ENCODE measurements at places on chromosomes 5 and 9.

- DNase-seq, result no peak
These were observed 3.9 kb upstream of the NFIB start for GRCh38 chr9:14317667-14318320.

GRCh38 chr5:95711501-95712346 is 19.4 kb upstream of the RHOBTB3 start:
- no peak for DNase-seq

DNA sequence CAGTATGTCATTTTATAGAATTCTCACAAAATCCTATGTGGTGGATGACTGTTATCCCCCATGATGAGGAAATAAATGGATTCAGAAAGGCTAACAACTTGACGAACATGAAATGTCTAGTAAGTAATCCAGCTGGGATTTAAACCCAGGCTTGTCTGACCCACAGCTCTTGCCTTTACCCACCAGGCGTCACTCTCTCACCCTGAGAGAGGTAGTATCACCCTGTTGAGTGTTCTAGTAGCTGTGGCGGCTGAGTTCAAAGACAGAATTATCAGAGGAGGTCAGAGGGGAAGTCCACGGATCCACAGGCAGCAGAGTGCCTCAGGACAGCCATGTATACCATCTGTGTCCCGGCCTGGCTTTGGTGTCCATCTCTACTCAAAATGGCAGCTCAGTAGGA is 113.8 kb downstream of the ZNF462 start:
- DNase-seq, result no peak

DNA sequence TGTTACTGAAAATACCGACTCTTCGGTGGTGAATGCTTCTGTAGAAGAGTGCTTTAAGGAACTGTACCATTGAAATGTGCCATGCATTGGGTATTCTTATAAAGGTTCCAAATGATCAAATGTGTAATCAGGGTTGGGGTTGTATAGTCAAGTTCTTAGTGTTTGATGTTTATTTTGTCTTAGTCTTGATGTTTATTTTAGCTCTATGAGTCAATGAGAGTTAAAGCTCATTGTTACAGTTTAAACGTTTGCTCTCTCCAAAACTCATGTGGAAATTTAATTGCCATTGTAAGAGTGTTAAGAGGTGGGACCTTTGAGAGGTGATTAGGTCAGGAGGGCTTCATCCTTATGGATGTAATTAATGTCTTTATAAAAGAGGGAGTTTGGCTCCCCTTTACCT is 153.0 kb downstream of the FER start:
- peak; percentile 35 for DNase-seq

DNA sequence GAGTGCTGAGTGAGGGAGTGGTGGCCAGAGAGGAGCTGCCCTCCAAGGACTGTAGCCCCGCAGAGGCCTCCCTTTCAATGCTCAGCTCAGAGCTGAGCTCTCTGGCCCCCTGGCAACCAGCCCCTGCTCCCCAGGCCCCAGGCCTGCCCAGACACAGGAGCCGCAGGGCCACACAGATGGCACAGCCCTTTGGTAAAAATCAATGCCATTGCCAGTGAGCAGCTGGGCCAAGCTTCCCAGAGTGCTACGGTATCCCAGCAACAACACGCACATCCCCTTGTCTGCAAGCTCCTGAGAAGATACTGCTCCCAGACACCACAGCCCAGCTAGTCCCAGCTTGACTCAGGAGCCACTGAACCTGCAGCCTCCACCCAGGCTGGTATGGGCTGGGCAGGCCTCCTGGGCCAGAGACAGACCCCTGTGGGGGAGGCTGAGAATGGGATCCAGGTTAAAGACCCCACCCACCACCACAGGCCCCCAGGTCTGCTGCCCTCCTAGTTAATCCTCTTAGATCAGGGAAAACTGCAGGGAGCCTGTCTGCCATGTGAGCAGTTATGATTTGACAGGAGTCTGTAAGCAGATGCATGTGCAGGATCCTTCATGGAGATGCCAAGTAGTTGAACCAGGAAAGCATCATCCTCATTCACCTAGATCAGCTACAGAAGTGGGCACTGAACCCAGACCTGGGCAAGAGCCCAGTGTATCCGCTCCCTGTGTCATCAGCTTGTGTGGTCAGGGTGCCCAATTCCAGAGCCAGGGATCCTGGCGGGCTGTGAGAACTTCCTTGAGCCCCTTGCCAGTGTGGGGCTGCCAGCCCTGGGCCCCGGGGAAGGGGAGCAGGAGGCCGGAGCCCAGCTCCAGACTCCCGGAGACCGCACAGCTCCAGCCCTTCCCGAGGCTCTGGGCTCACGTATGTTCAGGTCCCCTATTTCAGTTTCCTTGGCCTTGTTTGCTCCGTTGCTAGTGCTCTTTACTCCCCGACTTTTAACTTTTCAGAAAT is 26.7 kb upstream of the ADAMTS2 start:
- no peak for DNase-seq

DNA sequence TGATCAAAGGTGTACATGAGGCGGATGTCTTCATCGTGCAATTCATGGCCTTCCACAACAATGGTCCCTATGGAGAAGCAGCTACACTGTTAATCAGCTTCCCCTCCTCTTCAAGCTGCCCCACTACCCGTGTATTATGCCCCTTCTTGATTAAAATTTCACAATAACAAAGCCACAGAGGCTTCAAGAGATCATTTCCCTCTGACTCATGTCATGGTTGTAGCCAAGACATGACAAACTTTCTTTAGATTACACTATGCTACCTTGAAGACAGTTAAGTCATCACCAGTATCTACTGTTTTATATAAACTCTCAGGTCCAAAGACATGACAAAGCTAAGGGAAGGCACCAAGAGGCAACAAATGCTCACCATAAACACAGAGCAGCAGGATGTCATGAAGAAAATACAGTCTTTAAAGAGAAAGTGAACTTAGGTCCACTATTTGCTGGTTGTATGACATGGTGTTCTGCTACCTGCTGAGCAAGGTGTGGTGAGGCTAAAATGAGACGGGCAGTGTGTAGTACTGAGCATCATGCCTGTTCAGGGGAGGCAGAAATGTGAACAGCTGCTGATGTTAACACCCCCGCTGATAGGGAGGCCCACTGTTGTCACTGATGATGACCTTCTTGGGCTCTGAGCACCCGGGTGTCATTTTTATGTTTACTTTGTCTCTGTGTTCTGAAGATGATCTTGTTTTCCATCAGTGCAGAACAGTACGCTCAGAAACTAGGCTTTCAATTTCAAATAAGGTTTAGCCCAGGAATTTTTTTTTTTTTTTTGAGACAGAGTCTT is 48.3 kb downstream of the IARS1 start:
- peak; percentile 80 for DNase-seq

- DNase-seq, result no peak
These were observed 70.6 kb downstream of the RXRA start for GRCh38 chr9:134396825-134397224.

- peak; percentile 73 for DNase-seq
These were observed 7.3 kb upstream of the ANXA6 start for GRCh38 chr5:151164687-151165392.

- DNase-seq, result no peak
These were observed 26.4 kb downstream of the THBS4 start for GRCh38 chr5:80061547-80061946.

GRCh38 chr9:86187121-86187520 is 72.3 kb downstream of the C9orf153 start:
- DNase-seq, result no peak

GRCh38 chr5:95682891-95683290 is at the start of gene SPATA9:
Gene SPATA9, minus strand, starts transcription at chr5:95682991. Its CDS starts 137 bp downstream, at chr5:95682854.
- no peak for DNase-seq

DNA sequence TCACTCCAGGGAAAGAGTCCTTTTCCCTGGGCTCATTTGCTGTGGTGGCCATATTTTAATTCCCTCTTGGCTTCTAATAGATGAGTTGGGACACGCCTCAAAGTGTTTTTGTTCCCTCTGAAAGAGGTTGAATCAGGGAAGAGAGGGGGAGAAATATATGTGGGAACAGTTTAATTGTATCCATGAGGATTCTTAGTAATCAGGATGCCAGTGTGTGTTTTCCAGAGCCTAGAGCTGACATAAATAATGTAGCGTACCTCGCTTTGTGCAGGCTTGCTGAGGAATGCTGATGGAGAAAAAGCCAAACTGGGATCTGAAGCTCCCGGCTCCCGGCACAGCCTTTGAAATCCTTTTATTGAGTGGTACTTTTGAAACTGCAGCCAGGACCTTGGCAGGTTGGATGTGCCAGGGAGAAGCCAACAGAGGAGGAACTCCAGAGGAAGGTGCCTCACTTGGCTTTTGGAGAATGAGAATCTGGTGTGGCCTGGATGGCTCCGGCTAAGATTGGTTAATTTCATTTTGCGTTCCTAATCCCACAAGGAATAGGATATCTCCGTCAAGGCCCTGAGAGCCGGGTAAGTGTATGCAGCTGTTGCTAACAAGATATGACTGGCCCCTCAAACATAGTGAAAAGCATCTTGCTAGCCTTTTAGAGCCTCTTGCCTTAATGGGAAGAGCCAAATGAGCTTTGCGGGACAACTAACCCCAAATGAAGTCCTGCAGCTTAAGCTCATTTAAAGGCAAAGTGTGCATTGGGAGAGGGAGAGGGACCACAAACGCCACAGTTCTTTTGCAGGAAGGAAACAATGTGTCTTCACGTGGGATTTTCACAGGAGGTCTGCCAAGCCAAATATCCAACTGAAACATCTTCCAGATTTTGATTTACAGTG is 471.1 kb upstream of the WWC1 start:
- no peak for DNase-seq

DNA sequence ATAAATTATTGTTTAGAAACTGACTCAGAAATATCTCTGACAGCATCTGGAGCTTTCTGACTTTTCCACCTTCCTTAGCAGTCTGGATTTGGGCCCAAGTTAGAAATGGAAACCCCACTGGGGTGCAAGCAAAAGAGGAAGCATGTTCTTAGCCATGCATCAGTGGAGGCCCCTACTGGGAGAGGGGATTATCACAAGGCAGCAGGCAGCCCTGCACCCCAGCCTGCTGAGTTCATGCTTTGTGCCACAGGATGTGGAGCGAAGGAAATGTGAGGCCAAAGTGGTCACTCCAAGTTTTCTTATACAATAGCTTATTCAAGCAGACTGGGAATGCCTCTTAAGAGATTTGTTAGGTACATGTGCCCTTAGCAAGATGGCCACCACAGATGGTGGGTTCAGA is 146.5 kb upstream of the TLX3 start:
- DNase-seq, result no peak

- no peak for DNase-seq
These were observed 576.5 kb downstream of the CSNK1G3 start for GRCh38 chr5:124088289-124089032.

DNA sequence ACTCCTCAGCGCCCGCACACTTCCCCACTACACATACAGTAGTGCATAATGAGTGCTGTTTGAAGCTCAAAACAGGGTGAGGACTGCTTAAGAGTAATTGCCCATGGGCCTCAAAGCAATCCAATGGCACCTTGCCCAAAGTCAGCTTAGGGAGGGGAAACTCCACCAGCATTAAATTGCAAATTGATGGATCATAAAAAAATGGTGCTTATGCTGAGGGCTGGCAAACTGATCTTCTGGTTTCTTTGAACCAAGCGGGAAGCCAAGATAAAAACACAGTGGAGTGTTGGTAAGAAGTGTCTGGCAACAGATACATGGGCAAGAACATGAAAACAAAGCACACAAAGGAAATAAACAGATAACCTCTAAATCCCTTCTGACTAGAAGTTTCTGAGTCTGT is 28.0 kb downstream of the TLE1 start:
- DNase-seq, result no peak

GRCh38 chr9:93864840-93865239 is 90.3 kb downstream of the BARX1 start:
- no peak for DNase-seq

GRCh38 chr9:127680846-127681245 is 25.9 kb upstream of the CFAP157 start:
- no peak for DNase-seq

DNA sequence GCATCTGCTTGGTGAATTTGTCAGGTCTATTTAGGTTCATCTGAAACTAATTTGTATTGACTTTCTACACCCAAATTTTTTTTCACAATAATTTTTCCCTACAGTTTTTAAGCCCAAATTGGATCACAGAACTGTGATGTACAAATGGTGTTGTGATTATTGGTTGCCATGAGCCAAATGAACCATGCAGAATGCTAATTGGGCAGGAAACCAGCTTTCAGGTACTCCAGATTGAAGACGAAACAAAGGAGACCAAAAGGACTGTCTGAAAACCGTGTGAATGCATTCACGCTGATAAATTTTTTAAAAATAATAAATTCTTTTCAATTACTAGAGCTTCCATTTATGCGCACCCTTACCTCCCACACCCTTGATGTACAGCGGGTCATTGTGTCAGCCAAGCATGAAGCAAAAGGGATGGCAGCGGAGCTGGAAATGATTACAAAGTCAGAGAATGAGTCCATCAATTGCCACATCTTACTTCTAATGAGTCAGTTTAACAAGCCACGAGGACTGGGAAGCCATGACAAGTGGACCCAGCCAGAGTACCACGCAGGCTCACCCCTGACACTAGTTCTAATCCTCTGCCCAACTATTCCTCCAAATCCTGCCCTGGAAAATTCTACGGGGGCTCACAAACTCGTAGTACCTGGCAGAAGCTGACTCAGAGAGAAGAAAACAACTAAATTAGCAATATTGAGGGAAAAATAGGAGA is 66.5 kb downstream of the SEMA6A start:
- no peak for DNase-seq

DNA sequence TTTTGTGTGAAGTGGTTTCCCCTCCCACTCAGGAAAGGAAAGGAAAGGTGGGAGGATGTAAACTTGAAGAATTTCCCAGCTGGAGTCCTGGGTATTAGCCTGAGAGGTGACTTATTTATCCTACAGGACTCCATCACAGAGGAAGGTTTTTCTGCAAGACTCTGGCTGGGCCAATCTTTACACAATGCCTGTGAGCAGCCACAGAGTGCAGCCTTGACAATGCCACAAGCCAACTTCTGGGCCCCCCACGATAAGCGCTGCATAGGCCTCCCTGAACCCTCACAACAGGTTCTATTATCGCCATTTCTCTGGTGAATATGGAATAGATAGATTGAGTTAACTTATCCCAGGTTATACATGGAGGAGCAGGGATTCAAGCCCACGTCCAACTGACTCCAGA is 12.4 kb downstream of the TTC39B start:
- DNase-seq, result no peak

DNA sequence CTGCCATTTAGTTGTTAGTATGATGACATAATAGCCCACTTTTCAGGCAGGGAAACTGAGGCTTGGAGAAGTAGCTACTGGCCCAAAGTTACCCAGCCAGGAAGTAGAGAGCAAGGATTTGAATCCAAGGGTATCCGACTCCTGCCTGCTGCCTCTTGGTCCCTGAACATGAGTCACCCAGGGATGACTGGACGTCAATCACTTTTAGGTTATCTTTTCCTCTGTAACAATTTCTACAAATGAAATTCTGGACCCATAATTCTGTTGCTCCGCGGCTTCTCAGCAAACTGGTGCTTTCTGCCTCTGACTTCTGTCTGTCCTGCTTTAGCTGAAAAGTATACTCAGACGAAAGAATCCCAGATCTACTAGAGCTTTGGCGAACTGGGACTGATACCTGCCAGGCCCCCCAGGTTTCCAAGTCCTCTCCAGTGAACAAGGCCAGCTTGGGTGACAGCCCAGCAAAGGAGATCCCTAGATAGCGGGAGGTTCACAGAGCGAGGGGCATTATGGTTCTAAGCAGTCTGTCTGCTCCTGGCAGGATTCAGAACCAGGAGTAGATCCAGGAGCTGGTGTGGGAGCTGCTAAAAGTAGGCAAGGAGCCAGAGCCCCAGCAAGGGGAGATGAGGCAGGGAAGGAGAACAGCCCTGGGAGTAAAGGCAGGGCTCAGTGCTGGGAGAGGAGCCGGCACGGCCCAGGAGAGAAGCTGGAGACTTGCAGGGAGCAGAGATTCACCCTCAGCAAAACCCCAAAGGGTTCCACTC is 20.6 kb downstream of the OLFML2A start:
- no peak for DNase-seq
